NCI-H1417 treated with DMSO at 0.1 percent for 48 hours (cell line): ENCODE measurements at places on chromosomes 3 and 15.

- no peak for DNase-seq
Measured at GRCh38 chr3:123595396-123596180, 10.7 kb upstream of the HACD2 start.

- no peak for DNase-seq
Measured at GRCh38 chr3:47411696-47412452, 31.1 kb downstream of the PTPN23 start.

DNA sequence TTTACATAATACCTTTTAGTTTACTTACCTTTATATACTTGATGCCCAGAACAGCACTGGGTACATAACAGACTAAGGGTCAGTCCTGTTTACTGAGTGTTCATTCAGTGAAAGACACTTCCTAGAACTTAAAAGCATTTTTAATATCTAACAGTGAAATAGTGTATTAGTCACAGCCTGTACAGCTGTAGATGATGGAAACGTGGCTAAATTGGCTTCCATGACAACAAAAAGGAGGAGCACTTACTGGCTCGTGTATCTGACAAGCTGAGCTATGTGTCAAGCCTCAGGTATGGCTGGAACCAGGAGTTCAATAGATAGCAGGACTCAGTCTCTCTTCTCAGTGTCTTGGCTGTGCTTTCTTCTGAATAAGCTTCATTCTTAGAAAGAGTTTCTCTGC, 40.2 kb downstream of the CMTM8 start:
- no peak for DNase-seq

GRCh38 chr3:99498550-99499234, 139.7 kb upstream of the COL8A1 start:
- DNase-seq: no peak

DNA sequence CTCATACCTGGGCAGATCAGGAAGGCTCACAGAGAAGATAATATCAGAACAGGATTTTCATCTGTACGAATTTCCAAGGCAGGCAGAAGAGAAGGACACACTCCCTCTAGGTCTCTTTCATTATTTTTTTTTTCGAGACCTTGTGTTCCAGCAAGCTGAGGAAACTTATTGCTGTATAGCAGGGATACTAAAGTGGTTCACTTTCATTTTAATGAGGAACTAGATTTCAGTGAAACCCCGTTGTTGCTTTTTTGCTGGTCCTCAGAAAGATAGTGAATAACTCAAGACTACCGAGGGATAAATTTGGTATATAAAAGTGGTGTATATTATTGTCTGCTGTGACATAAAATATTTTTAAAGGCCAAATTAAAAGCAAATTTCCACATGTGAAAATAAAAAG, 24.6 kb downstream of the MEIS2 start:
- DNase-seq: no peak

DNA sequence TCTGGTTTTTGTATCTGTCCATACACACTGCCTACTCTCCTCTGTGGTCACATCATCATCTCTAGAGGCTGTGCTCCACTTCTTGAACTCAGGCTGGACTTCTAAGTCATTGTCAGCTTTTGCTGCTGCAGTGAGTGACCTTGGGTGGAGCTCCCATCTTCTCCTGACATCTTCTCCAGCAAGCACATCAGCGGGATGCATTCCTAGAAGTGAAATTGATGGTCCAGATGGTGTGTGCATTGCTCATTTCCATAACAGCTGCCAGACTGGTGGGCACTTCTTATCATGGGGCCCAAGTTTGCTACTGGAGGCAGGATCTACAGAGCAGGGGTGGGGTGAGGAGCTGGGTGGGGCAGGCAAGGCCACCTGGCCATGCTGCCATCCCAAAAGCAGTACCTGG, 109.9 kb downstream of the DNAJB8 start:
- DNase-seq: no peak

DNA sequence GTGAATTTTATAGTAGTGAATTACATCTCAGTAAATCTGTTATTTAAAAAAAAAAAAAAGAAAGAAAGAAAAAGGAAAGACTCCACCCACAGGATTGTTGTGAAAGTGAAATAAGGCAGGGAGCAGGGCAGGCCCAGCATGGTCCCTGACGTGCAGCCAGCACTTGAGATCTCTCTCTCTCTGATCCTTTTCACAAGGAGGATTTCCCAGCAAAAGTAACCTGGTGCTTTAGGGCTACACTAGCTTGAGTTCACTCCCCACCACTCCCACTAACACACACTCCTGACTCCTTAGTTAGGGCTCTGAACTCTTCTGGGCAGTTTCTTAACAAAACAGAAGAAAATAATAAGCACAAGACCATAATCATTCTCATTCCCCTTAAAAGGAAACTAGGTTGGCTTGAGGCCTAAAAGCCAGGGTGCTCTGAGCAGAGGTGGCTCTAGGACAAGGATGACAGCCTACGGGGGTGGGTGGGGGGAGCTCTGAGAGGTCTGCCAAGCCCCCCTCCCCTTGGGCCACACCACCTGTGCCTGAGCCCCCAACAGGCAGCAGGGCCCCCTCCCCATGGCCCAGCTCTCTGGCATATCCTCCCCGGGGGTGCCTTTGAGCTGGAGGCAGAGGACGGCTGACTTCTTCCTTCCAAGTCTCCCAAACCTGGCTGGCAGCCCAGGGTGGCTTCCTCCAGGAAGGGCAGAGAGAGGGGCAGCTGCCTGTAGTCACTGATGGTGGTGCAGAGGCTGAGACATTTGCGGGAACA, 856 bp downstream of the TMEM40 start:
- DNase-seq: no peak
